Inflammatory macrophage (primary cell): ENCODE measurements at places on chromosomes 16 and 17.

GRCh38 chr17:67585077-67585602, 132.6 kb upstream of the NOL11 start:
- DNase-seq, result no peak

GRCh38 chr17:17944242-17944641, 28.0 kb downstream of the TOM1L2 start:
- no peak for DNase-seq

DNA sequence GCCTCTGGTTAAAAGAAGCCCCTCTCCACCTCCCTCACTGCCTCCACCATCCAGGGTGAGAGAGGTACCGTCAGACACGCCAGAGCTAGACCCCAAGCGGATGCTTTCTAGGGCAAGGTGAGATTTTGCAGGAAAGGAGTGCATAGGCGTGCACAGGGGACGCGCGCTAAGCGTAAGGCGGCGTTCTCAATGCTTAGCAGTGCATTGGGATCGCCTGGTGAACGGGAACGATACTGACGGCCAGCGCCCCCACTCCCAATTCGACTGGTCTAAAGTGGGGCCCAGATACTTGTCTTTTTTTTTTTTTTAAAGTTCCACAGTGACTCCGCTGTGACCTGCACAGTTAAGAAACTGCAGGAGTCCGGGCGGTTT, 57.9 kb upstream of the CREBBP start:
- DNase-seq, result no peak

DNA sequence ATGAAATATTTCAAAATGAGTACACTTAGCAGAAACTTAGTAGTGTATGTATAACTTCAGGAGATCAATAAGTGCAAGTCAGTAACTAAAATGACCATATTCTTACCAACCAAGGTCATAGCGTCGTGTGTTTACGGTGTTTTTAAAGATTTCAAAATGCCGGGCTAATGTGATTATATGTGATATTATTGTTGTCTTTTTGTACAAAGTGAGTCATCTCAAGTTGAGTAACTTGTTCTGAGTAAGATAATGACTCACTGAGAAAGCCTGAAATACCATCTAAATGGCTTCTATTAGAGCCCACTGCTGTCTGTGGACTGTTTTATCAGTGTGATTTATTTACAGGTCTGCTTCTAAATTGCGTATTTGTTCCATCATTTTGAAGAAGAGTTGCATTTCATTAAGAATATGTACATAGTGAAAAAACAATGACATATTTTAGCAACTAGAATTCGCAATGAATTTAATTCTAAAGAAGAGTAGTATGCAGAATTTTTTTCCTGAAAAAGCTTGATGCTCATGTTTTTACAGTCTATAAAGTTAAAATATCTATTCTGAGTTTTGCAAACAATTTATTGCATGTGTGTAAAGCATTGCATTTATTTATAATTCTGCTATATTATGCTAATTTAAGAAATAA, 12.7 kb downstream of the KRT12 start:
- DNase-seq, result peak; percentile 70

- DNase-seq, result no peak
Observed at GRCh38 chr17:40447148-40447644, 3.9 kb downstream of the IGFBP4 start.

- DNase-seq, result no peak
Observed at GRCh38 chr16:67186550-67186950, 2.8 kb upstream of the MATCAP1 start.

DNA sequence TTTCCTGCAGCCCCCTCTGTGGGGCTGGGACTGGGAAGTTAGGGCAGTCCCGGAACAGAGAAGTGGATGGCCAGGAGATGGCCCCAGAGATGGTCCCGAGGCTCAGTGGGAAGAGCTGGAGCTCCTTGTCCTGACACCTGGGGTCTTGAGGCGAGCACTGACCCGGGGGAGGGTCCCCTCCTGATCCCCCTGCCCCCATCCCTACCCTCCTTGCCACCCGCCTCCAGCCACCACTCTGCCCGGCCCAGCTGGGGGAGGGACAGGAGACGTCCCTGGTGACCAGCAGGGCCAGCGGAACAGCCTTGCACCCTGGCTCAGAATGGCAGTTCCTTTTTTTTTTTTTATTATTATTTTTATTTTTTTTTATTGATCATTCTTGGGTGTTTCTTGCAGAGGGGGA, 13.9 kb upstream of the RNF213 start:
- DNase-seq, result no peak

GRCh38 chr17:57109393-57110151, 24.5 kb downstream of the AKAP1 start:
- no peak for DNase-seq

DNA sequence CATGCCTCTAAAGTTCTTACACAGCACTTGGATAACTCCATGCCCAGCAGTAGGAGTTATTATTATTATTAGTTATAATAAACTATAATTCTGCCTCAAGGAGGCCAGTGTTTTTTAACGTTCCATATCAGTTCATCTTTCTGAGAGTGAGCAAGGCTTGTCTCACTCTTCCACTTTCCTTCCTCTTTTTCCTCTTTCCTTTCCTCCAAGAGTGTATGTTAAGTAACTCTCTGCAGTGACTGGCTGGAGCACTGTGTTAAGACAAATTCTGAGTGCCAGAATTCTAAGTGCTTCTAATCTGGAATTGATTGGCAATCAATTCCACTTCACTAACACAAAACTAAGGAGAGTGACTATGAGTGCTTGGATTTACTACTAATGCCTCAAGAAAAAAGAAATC, 16.4 kb downstream of the CLEC19A start:
- no peak for DNase-seq

DNA sequence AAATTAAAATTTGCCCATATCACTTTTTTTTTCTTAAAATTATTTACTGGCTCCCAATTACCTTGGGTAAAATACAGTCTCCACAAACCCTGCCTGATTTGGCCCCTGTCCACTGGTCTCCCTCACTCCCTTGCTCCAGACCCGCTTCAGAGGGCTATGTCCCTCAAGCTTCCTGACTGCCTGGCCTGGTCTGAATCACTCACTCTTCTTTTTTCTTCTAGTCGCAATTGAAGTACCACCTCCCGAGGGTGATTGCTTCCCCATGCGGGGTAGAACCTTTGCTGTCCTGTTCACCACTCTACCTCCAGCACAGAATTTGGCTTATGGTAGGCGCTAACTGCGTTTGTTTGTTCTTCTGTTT, 598 bp upstream of the PGAP3 start:
- no peak for DNase-seq

- DNase-seq, result no peak
Observed at GRCh38 chr16:54203851-54204505, 82.6 kb downstream of the IRX3 start.

- DNase-seq, result no peak
Observed at GRCh38 chr17:76402711-76403110, 18.3 kb downstream of the SPHK1 start.

GRCh38 chr17:33038740-33039139, 47.1 kb downstream of the SPACA3 start:
- no peak for DNase-seq

- peak; percentile 39 for DNase-seq
Observed at GRCh38 chr17:9402590-9403199, 172.9 kb downstream of the STX8 start.

DNA sequence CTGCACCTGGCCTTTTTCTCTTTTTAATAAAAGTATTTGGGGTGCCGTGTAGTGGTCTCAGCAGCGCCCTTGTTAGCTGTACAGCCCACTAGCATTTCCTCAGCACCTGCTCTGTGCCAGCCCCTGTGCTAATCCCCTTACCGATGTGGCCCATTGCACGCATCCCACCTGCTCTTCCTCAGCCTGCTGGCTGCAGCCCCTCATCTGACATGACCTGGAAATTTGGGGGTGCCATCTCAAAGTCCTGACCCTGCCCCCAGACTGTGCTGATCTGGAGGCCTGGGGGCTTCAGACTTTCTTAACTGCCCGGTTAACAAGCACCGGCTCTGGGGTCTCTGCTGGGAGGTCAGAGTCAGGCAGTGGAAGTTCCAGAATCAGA, 10.4 kb downstream of the GPRC5C start:
- no peak for DNase-seq

DNA sequence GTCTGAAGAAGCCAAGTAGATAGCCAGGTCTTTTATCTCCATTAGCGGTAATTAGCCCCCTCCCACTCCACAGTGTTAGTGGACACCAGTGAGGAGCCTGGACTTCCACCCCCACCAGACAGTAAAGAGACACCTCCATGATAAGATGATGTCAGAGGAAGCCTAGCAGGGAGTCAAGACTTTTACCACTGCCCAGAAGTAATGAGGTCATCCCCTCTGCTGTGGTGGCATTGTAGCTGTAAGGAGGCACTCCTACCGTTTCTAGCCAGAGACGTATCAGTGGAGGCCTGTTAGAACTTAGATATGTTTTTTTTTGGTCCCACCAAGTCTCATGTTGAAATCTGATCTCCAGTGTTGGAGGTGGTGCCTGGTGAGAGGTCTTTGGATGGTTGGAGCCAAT, 38.1 kb downstream of the PIK3R5 start:
- no peak for DNase-seq

- DNase-seq, result no peak
Observed at GRCh38 chr17:8430966-8431365, 4.7 kb upstream of the NDEL1 start.

DNA sequence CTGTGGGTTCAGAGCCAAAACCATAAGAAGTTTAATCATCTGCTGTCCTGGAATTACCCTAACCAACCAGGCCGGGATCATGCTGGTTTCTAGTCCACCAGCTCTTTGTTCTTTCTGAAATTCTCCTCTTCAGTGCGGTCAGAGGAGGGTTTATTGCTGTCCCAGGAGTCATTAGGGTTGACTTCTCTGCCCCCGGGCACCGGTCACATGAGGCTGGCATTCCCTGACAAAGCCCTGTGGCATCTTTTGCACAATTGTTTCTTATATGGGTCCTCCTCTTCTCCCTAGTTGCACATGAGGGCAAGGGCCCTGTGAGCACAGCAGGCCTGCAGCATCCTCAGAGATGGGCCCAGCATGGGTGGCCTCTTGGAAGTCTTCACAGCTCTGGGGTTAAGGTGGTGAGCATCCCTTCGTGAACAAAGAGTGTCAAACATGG, 243.9 kb downstream of the IRF8 start:
- no peak for DNase-seq

GRCh38 chr17:39210093-39210434, 10.0 kb downstream of the RPL19 start:
- no peak for DNase-seq

GRCh38 chr17:42313773-42314566, 25.7 kb downstream of the STAT5A start:
- DNase-seq, result no peak

DNA sequence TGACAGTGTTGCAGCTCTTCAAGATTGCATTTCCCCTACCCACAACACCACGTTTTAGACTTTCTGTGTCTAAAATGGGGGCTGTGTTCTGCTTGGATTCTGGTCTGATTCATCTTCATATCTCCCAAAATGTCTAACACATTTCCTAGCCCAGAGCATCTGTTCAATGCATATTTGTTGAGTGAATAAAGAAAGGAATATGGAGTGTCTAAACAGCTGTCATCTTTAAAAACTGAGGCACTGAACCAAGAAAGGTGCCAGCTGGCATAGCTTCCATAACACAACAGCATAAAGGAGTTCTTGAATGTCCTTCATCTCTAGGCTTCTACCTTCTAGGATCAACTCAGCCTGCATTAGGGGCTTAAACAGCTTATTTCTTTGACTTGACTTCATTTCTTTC, 67.4 kb downstream of the CDH11 start:
- DNase-seq, result no peak

- peak; percentile 80 for DNase-seq
Observed at GRCh38 chr17:57138956-57139576, 54.0 kb downstream of the AKAP1 start.

DNA sequence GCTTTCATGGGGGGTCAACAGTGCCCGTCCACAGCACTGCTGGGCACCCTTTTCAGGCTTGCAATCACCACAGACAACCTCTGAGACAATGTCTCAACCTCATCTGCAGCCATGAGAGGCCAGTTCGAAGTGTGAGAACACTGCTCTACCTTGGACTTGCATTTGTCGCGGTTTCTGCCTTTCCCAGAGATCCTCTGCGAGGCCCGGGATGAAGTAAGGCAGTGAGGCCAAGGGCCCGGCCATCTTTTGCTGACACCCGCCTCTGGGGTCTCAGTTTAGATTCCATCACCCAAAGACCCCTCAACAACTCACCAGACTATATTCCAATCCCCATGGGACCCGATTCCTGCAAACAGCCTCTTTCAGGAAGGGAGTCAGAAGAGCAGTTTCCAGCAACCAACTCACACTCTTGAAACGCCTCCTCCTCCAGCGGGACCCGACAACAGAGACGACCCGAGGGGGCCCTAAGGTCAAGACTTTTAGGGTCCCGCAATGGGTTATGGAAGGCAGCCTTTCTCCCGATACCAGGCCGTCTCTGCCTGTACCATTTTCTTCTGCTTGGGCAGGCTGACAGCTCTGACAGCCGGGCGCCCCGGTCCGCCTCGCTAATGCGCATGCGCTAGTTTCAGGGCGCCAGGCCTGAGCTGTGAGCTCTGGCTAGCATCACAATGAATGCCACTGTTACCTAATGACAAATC, 576.0 kb downstream of the KCNJ18 start:
- DNase-seq, result no peak

DNA sequence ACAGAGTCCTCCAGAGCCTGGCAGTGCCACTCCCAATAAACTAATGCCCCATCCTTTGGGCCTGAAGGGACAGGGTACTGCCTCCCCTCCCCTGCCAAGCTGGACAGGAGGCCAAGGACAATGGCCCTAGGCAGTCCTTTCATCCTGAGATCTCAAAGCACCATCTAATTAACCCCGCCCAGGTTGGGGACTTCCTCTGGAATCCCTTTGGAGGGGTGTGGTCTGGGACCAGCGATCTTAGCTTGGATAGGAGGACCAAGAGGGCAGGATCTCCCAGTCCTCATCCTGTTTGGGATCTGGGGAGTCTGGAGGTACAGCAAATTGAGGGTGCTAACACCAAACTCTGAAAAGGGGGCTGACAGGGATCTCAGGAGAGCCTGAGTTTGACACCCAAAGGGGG, 18.2 kb upstream of the SP6 start:
- no peak for DNase-seq

DNA sequence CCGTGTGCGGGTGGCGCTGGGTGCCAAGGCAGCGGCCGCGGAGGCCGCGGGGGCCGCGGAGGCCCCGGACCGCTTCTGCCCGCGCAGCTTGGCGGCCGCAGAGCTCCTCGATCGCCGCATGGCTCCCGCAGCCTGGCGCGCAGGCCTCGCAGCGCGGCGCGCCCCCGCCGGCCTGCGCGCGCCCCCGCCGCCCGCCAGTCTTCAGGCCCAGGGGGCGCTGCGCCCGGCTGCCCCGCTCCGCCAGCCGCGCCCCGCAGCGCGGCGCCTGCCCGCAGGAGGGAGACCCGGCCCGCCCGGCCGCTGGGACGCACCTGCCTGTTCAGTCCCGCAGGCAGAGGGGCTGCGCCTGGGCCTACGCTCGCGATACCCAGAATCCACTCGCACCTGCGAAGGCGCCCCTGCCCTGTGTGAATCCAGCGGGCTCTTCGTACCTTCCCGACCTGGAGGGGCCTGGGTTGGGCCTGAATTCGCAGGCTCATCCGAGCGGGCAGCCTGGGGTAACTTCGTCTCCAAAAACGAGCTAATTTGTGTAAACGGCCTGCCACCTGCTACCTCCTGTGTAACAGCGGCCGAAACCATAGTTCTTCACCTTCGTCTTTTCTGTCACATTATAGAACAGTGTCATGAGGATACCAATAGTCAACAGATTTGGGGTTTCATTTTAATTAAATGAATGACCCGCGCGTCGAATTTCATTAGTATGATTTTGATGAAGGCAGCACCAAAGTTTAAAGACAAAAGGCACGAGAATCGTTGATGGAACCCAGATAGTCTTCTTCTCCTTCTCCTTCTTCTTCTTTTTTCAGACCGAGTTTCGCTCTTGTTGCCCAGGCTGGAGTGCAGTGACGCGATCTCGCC, at the start of gene CENPV:
CENPV (minus strand) TSS at position 153 of the 858 bp plus-strand sequence; CDS start at position 120, 33 bp downstream.
- peak; percentile 10 for DNase-seq
